ENCODE measurements at places on chromosomes 1 and 21.

- DNase-seq, result no peak
Observed at GRCh38 chr1:9121496-9122409, 7.1 kb downstream of the GPR157 start.

DNA sequence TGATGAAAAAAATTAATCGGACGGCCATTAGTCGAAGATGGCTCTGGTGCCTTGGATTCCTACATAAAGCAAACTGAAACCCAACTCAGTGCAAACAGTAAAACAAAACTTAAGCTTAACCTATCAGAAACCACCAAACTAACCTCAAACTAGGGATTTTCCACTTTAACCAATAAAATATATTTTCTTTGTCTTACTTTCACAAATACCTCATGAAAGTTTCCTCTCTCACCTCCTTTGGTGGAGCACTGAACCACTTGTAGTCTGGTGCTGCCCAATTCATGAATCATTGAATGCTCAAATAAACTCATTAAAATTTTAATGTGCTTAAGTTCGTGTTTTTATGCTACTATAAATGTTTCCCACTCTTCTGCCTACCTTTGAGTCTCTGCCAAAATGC, 7.0 kb downstream of the ADORA3 start:
- no peak for DNase-seq

GRCh38 chr1:164780863-164781262, 221.9 kb downstream of the PBX1 start:
- DNase-seq, result no peak

DNA sequence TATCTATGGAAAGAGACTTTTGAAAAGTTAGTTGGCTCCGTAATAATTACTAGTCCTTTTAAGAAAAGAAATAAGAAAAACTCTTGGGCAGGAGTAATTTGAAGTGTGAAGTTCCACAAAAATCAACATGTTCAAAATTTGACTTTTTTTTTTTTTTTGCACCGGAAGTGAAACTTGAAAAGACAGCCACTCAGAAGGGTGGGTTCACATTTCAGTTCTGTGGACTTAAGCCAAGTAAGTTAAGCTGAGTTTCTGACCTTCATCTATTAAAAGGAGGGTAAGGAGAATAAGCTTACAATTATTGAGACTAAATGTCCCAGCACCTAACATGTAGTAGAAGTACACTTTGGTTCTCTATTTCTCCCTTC, 11.0 kb downstream of the RO60 start:
- DNase-seq, result no peak

- DNase-seq, result no peak
Observed at GRCh38 chr1:94878329-94878728, 48.6 kb downstream of the CNN3 start.

GRCh38 chr1:115134231-115134630, 44.9 kb upstream of the TSPAN2 start:
- DNase-seq, result no peak

DNA sequence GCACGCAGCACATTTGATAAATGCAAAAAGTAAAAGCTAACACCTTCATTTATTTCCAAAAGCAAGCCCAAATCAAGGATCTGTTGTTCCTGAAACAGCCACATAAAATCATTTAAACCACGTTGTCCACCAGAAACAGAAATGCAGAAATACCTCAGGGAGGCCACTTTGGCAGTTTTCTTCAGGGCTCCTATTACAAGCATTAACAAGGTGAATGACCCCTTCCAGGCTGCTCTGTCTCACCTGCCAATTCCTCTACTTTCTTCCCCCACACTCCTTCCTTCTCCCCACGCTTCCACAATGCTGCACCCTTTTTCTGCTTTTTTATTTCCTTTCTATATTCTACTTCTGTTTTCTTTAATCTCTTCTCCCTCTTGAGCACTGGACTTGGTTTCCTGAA, 55.0 kb upstream of the PTGFRN start:
- no peak for DNase-seq

- DNase-seq, result no peak
Observed at GRCh38 chr21:39097335-39097861, 85.9 kb downstream of the PSMG1 start.

DNA sequence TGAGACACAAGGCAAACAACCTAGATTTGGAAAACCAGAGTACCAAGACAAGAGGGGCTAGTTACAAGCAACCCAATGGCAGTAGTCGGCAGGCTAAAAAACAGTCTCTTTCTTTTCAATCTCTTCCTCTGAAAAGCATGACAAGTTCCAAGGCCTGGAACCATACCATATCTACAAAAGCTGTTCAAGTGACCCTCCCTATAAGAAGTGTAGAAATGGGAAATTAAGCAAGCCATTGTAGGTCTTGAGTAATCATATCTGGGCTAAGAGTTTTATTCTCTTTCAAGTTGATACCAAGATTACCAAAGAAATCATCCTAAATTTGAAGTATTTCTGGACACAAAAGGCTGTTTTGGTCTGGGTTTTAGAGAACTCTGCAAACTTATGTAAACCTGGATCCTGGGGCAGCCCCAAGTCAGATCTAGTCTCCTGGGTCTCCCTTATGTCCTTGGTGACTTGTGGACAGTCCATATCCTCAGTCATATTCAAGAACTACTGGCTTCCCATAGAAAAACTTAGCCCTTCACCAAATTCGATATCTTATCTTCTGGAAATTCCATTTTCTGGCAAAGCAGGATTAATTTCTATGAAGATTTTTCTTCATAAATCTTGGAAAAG, 24.7 kb downstream of the FMO3 start:
- DNase-seq, result no peak

DNA sequence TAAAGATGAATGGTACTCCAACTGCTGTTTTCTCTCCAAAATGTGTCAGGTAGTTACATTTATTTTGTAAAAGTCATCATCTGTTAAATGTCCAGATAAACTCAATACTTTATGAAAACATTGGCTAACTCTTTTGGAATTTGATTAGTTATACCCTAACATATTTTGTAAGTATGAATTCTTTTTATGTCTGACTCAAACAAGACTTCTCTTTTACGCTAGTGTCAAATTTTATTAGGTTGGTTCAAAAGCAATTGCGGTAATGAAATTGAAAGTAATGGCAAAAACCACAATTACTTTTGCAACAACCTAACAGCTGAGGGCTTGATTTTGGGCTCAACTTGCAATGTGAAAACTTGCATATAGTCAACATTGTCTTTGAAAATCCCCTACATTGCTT, 41.0 kb upstream of the USP25 start:
- DNase-seq, result no peak

- DNase-seq, result no peak
Observed at GRCh38 chr1:2239013-2239370, 10.9 kb downstream of the SKI start.

DNA sequence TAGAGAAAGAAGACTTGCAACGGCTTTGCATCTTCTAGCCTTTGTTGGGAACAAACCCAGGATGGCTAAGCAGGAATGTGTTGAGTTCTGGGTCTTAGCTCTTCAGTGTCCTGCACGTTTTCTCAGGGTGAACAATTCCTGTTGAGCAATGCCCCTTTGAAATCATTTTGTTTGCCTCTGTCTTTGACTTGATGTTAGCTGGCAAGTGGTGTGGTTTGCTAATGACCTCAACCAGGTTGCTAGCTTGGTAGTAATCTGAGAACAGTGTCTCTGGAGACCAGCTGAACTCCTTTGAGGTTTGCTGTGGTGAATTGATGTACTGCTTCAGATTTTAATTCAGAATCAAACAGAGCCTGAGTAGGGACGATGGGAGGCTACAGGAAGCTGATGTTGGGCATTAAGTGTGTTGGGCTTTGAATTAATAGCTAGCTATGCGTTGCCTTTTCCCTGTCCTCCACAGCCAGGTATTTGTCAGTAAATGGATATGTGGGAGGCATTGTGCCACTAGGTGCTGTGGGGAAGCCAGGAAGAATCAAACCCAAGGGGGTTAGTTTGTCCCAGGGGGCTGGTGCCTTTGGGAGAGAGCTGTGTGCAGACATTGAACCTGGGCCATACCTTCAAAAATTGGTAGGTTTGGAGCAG, 23.3 kb upstream of the SRSF10 start:
- DNase-seq, result no peak

GRCh38 chr1:168137515-168137821, 738 bp upstream of the GPR161 start:
- no peak for DNase-seq

- DNase-seq, result no peak
Observed at GRCh38 chr21:28257276-28257675, 735.4 kb downstream of the LTN1 start.

DNA sequence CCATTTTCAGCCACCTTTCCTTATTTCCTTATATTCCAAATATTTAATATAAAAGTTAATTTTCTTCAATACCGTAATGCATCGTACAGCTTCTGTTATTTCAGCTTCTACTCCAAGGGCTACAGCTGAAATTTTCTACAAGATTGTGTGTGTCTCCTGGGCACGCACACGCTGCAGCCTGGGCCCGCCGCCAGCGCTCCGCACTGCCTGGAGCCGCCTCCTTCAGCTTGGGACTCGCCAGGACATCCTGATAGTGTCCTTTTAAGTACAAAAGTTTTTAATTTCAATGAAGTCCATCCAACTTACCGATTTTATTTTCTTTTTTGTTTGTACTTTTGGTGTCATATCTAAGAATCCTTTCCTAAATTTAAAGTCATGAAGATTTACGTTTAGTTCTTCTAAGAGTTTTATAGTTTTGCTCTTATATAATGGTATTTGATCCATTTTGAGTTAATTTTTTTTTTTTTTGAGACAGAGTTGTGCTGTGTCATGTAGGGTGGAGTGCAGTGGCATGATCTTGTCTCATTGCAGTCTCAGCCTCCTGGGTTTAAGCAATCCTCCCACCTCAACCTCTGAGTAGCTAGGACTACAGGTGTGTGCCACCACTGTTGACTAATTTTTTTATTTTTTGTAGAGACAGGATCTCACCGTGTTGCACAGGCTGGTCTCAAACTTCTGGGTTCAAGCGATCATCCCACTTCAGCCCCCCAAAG, 82.8 kb downstream of the AXDND1 start:
- DNase-seq, result no peak

DNA sequence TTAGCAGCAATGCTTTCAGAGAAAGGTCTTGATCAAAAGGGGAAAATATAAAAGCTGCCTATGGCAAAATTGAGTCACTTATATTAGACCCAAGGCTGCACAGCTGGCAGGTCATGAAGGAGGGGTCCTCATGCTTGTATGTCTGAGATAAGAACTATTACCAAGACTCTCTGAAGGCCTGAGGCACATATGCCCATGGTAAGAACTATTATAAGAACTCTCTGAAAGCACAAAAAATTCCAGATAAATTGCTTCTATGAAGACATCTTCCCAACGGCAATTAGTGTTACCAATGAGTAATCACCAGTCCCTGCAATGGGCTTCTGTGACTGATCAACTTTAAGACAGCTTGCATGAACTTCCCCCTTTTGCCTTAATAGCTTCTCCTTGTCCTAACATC, 42.8 kb upstream of the LRIF1 start:
- DNase-seq, result no peak

GRCh38 chr1:107352850-107353249, 212.0 kb downstream of the NTNG1 start:
- no peak for DNase-seq

DNA sequence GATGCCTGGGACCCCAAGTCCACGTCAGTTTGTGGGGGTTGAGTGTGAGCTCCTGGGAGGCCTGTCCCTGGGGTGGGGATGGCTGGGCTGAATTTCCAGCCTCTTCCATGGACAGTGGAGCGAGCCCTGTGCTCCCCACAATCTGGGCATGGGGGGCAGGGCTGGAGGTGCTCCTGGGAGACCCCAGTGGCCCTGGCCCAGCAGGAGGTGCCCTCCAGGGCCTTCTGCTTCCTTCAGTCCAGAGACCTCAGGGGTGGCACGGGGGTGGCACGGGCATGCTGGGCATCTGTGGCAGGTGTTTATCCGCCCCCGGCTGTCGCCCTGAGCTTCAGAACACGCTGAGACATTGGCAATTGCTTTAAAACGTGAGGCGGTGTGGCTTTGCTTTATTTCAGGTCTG, 40.9 kb downstream of the MORN1 start:
- DNase-seq, result no peak

DNA sequence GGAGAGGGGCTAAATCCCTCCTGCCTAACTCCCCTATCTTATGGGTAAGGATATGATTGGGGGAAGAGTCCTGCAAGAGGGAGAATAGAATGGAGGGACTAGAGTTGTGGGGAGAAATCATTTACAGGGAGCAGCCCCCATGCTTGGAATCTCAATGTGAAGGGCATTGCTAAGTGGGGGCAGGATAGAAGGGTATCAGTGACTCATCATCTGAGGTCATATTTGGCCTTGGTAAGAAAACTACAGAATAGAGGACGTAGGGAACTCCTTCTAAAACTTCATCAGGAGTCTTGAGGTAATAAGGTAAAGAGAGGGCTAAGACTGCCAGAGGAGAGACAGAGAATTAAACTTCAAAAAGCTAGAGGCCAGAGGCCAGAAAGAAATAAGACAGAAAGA, 487 bp downstream of the HJV start:
- DNase-seq, result no peak

GRCh38 chr1:48853006-48853405, 76.3 kb upstream of the BEND5 start:
- DNase-seq, result no peak

DNA sequence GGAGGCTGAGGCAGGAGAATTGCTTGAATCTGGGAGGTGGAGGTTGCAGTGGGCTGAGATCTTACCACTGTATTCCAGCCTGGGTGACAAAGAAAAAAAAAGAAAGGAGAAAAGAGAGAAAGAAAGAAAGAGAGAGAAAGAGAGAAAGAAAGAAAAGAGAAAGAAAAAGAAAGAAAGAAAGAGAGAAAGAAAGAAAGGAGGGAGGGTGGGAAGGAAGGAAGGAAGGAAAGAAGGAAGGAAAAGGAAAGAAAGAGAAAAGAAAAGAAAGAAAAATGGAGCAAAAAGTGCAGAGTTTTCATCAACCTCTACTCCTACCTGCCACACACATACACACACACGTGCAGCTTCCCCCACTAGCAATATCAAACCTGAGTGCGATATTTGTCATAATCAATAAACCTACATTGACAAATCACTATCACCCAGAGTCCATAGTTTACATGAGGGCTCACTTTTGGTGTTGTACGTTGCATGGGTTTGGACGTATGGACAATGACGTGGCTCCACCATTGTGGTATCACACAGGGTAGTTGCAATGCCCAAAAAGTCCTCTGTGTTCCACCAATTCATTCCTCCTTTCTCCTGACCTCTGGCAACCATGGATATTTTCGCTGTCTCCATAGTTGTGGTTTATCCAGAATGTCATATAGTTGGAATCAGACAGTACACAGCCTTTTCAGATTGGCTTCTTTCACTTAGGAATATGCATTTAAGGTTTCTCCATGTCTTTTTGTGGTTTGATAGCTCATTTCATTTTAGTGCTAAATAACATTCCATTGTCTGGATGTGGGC, 36.5 kb downstream of the EVA1C start:
- no peak for DNase-seq

Measured in activated T-helper 1 cell treated with anti-CD3 and anti-CD28 coated beads, Interleukin-2, amount 50 U/mL, for 16 hours (primary cell).